ENCODE measurements at places on chromosomes 11 and 22.
A peak's percentile ranks its signal among the peaks of the same experiment; 100 is the strongest.

DNA sequence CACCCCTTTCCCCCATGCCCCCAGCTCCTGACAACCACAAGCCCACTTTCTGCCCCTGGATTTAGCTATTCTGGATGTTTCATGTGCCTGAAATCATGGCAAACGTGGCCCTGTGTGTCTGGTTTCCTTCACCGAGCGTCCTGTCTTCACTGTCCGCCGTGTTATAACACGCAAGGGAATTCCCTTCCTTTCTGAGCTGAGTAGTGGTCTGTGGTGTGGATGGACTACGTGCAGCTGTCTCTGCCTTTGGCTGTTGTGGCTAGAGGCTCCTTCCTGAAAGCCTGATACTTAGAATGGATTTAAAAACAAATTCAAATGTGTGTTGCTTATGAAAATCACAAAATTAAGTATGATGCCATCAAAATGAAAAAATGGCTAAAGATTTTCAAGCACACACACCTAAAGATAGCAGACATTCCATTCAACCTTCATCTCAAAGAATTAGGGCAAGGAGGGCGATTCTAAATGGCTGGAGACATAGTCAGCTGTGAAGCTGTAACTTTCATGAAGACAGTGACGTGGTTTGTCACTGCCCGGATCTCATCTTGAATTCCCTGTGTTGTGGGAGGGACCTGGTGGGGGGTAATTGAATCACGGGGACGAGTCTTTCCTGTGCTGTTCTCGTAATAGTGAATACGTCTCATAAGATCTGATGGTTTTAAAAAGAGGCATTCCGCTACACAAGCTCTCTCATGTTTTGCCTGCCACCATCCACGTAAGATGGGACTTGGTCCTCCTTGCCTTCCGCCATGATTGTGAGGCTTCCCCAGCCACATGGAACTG, 30.5 kb downstream of the KCNQ1 start:
- DNase-seq = no peak

- DNase-seq = no peak
These were observed 9.3 kb upstream of the NUP50 start for GRCh38 chr22:45154383-45154782.

DNA sequence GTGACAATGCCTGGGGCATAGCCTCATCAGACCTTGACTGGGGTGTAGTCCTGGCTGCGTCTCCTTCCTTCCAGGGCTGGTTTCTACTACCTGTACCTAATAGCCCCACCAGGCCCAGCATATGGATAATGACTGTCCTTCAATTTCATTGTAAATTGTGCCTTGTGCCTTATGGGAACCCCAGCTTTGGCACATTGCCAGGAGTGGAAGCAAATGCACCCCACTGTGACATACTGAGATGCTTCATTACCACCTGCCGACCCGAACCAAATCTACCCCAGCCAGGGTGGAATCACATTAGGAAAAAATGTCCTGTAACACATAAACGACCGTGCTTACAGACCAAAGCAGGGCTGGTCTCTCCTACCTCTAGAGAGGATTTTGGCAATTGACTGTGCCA, 7.3 kb downstream of the TOP3B start:
- no peak for DNase-seq

DNA sequence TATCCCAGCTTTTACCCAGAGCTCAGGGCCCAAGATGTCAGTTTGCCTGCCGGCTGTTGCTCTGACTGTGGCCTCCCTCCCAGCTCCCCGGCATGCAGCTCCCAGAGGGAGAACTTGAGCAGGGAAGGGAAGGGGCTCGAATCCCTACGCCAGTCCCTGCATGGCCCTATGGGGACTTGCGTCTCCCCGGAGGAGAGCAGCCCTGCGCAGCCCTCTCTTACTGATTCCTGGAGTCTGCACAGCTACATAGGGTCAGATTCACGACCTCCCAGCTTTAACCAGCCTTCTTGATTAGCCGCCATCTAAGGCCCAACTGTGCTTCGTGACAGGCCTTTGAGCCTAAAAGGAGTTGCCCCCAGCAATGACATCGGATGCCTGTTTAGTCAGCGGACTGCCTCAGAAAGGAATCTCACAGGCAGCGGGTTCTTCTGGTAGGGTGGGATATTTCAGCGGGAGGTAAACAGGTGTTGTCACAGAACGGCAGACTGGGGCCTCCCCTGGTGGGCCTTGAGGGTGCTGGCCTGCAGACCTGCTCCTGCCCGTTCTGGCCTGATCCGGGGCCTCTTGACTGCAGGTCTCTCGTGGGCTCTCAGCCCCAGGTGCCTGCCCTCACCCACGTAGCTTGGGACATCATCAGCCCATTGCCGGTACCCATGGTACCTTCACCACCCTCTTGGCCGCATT, 43.8 kb upstream of the KCNQ1OT1 start:
- DNase-seq = no peak

GRCh38 chr11:65920372-65920802, 1.2 kb downstream of the DRAP1 start:
- DNase-seq = no peak

DNA sequence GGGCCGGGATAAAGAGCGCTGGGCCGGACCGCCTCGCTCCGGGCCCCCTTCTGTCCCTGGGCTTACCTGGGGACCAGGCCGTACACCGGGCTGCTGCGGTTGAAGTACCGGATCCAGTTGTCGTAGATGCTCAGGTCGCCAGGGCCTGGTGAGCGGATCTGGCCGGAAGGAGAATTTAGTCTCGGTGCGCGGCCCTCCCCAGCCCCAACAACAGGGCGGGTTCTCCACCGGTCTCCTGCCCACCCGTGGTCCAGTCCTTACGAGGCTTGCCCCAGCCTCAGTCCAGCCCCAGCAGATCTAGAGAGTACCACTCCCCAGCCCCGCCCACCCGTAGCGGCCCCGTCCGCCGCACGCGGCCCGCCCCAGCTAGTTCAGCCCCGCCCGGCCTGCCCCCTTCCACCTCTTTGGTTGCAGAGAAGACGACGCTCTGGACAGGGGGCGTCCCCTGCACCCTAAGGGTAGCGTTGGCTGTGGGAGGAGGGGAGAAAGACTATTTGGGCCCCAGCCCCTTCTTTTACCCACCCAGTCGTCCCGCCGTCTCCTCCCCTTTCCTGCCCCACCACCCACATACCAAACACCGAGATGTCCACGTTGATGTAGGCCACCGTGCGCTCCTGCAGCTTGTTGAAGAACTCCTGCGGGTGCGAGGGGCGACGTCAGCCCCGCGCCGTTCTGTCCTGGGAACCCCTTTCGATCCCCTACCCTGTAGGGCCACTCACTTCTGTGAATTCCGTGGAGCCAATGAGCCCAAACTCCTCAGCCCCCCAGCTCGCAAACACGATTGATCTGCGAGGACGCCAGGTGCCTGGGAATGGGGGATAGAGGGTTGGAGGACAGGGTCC, 6.8 kb downstream of the SAC3D1 start:
- DNase-seq = peak; percentile 44

- DNase-seq = no peak
These were observed 10.6 kb upstream of the GNB1L start for GRCh38 chr22:19865141-19865829.

DNA sequence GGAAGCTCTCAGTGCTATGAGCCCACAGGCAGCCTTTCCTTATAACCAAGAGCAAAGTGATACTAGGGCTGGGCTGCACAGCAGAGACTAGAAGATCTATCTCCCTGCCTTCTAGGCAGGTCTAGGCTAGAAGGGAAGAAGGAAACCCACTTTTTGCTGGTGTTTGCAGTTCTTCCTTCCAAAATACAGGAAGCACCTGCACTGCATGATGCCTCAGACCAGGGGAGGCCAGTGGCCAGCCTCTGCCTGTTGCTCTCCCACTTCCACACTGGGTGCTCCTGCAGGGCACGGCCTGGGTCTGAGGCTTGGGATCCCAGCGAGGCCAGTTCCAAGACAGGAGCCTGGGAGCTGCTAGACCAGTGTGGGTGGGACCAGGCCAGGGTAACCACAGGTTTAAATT, 6.0 kb upstream of the UCP3 start:
- peak; percentile 34 for DNase-seq

DNA sequence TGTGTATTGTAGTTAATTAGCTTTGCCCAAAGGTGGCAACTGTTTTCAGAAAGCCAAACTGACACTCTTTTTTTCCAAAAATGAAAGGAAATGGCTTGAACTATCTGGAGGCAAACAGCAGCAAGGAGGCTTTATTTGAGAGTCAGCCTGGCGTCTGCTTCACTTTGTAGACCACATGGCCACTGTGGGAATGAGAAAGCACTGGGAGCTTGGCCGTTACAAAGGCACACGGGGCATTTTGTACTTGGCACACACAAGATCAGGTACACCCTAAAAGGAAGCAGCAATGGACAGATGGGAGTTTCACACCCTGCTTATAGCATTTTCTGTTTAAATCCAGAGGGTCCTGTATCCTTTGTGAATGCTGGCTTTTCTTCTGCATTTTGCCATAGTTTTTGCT, 126.3 kb downstream of the MPPED2 start:
- DNase-seq = no peak

DNA sequence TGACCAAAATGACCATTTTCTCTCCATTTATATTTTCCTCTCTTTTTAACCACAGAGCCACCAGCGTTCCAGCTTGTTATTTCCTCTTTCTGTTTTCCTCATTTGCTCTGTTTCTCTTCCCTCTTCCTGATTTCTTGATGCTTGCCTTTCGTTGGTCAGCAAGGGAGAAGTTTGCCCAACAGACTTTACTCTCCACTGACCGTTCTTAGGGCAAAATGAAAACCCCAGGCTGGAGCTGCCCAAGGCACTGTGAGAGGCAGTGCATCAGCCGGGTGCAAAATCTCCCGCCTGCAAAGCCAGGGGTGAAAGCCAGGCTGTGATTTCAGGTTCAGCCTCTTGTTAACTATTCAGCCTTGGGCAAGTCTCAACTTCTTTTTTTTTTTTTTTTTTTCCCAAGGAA, 26.1 kb upstream of the APLP2 start:
- DNase-seq = no peak

DNA sequence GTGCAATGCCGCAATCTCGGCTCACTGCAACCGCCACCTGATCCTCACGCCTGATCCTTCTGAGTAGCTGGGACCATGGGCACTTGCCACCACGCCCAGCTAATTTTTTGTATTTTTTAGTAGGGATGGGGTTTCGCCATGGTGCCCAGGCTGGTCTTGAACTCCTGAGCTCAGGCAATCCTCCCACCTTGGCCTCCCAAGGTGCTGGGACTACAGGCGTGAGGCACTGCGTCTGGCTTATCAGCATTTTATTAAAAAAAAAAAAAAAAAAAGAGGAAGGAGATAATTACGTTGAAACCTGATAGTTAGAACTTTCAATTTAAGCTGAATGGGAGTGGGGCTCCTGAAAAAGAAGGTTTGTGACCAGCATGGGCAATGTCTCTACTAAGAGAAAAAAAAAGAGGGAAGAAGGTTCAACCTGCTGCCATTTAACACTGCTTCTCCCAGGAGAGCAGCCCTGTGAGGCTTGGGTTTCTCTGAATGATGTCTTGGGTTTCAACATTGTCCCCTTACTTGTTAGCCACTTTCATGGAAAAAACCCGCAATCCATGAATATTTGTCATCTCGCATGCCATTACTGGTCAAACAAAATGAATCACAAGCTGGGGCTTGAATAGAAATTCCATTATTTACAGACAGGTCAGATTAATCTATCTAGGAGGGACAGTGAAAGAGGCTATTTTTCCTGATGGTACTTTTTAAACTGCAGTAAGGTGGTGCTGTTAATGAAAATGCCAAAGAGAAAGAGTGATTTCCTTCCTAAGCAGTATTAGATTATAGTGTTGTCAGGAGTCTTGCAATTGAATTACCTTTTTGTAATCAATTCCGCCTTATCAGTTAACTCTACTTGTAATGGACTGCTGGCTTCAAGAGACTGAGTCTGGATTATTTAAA, 72.5 kb downstream of the PACS1 start:
- no peak for DNase-seq

- DNase-seq = peak; percentile 5
These were observed 116.7 kb upstream of the LARGE1 start for GRCh38 chr22:34036931-34037330.

- DNase-seq = no peak
These were observed 42.4 kb upstream of the RCE1 start for GRCh38 chr11:66800720-66801428.

DNA sequence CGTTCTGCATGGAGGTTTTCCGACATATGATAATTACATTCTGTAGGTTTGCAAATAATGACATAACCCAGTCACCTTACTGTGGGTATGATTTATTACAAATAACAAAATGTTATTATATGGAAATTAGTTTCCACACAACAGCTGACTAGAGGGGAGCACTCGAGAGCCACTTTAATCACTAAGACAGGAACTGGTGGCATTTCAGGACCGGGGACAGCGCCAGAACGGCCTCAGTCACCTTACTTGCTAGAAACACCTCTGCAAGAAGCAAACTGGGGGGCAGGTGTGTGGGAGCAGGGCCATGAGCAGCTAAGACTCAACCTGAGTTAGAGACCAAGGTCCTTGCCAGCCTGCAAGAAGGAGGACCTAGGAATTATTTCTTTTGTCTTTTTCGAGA, 199.9 kb downstream of the DSCAML1 start:
- DNase-seq = peak; percentile 78

GRCh38 chr11:67457453-67457852, 2.3 kb downstream of the CABP4 start:
- no peak for DNase-seq

- no peak for DNase-seq
These were observed 128.8 kb upstream of the SESN3 start for GRCh38 chr11:95359756-95360155.

GRCh38 chr11:56716379-56716854, 17.5 kb downstream of the OR9G1 start:
- DNase-seq = no peak

DNA sequence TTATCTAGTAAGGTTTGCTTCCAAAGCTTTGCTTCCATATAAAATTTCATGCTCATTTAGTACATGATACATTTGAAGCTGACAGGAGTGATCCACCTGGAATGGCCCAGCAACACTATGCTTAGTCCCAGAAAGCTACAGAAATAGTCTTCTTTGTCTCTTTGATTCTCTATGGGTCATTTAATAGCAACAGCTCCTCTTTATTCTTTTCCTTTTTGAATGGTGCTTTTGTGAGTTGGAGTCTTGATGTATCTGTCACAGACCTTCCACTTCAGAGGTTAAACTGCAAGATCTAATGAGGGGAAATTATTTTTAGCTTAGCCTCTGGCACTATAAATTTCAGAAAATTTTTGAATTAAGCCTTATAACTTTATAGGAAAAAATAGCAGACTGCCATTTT, 509.5 kb downstream of the KCNA4 start:
- DNase-seq = no peak

DNA sequence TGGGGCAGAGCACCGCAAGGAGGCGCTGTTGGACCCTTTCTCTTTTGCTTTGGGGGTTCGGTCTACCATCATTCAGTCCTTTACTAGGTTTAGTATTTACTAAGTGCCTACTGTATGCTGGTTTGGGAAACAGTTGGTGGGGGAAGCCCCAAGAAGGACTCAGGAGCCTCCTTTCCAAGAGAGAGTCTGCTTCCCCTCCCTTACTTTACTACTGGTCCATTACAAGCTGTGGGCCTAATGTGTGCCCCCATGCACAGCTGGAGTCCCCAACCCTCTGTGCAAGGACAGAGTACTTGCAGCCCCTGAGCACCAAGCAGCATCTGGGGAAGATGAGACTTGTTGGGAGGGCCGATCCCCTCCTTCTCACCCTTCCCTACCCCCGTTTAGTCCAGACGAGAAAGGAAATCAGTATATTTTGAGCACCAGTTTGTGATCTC, 876 bp upstream of the UBE2L6 start:
- DNase-seq = peak; percentile 94

GRCh38 chr11:19102521-19102900, 14.5 kb upstream of the ZDHHC13 start:
- no peak for DNase-seq

GRCh38 chr22:43313244-43313889, 29.8 kb downstream of the SCUBE1 start:
- no peak for DNase-seq

GRCh38 chr11:22466809-22467208, 128.6 kb downstream of the SLC17A6 start:
- DNase-seq = no peak

GRCh38 chr11:27242591-27242990, 120.4 kb downstream of the CCDC34 start:
- peak; percentile 20 for DNase-seq
